Stimulated activated CD4-positive, alpha-beta T cell treated with anti-CD3 and anti-CD28 coated beads, Interleukin-15, amount 100 ng/mL, for 48 hours (primary cell): ENCODE measurements at places on chromosomes 5 and 9.
A peak's percentile ranks its signal among the peaks of the same experiment; 100 is the strongest.

GRCh38 chr5:157758706-157759105 is 15.2 kb downstream of the LSM11 start:
- no peak for DNase-seq

GRCh38 chr5:171644536-171644935 is 141.1 kb upstream of the SMIM23 start:
- no peak for DNase-seq

DNA sequence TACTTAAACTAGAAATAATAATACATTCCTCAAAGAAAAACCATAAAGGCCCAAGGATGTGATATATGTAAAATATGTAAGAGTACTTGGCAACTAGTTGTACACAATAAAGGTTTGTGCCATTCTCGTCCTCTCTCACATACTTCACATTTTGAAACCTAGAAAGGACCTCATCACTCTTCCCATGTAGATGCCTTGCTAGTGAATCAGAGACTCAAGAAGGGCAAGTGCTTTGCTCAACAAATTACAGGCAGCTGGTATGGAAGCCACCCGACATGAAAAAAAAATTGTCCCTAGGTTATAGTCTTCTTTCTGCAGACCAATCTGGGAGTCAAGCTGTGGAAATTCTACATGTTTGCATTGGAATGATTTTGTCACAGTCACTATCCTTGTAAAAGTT is 31.7 kb downstream of the ADRB2 start:
- no peak for DNase-seq

DNA sequence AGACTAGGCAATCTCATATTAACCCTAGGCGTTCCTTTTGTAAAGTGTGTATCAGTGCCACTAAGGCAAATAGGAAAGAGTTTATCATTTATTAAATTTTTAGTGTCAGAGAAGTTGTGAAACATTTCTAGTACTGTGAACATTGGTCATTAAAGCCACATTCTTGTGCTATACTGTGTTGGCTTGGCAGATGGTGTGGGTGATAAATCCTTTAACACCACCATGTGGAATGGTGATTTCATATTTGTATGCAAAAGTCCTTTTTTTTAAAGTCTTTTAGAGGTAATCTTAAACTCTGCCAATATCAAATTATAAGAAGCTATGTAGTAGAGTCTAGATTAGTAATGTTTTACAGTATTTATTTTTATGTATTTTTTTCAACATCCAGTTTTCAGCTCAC is 18.1 kb downstream of the SLC12A2 start:
- DNase-seq, result no peak

DNA sequence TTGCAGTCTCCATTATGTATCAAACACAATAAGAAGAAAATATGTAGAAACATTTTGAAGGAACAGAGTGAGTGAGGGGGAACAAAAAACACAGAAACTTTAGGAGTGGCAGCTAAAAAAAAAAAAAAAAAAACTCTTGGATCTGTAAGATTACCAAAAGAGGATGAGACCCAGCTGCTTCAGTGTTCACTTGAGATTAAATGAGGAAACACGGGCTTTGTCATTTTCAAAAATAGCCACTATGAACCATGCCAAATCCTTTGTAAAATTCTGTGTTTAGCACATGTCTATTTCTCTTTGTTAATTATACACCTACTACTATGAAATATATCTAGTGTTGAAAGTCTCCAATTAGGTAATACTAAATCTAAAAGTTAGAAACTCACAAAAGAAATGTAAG is 485.9 kb downstream of the EFNA5 start:
- no peak for DNase-seq

GRCh38 chr5:135642934-135643333 is 64.1 kb upstream of the CXCL14 start:
- no peak for DNase-seq

- DNase-seq, result no peak
Measured at GRCh38 chr9:21316032-21316842, 11.1 kb upstream of the IFNA5 start.

DNA sequence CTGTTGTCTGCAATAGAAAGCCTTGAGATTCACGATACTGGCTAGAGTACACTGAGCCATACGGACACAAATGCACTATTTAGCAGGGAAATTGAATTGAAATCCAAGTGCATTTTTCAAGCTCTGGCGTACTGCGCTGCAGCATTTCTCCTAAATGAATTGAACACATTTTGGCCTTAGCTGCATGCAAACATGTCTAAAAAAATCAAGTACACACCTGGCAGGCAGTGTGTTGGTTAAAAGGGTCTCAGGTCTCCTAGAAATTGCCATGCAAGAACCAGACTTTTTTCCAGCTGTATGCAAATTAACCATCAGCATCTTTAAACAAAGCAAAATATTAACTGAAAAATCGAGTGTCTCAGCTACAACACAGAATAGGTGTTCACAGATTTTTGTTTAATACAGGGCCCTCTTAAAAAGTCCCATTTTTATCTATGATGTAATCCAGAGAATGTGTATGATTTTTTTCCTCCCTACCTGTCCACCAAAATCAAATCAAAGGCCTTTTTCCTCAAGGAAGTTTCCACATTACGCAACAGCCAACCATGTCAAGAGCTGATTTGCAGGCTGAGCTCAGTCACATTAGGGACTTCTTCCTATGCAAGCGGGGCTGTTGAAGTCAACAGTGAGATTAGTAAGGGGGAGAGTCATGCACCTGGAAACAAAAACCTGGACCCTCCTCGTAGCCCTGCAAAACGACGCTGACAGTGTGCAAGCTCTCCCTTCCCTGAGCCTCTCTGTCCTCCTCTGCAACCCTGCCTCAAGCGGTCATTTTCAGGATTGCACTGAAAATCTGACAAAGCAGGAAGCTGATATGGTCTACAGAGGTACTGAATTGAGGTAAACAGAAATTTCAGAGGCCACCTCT is 14.1 kb upstream of the SFXN1 start:
- DNase-seq, result peak; percentile 69

DNA sequence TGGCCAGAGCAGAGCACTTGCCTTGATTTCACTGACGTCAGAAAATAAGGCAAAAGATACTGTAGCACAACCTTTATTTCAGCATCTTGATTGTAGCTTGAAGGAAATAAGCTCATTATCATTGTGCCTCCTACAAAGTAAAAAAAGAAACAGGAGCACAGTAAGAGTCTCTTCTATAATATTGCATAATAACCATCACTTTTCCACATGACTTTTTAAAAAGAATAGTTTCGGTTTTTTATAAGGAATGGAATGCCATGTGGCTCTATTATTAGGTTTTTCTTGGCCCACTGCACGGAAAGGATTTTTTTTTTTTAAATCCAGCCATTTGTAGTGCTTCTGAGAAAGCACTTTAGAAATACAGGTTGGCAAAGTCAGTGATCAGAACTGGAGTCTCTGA is 655.3 kb downstream of the LRRC70 start:
- DNase-seq, result no peak
